AG04450 (cell line): ENCODE measurements at places on chromosomes 3 and 15.

GRCh38 chr15:90095521-90095959 lies 6.7 kb downstream of the IDH2 start:
- DNase-seq = no peak

GRCh38 chr3:26118165-26118564 lies 328.3 kb downstream of the OXSM start:
- no peak for DNase-seq

- DNase-seq = no peak
These were observed 464.9 kb downstream of the MFSD1 start for GRCh38 chr3:159266779-159267178.

DNA sequence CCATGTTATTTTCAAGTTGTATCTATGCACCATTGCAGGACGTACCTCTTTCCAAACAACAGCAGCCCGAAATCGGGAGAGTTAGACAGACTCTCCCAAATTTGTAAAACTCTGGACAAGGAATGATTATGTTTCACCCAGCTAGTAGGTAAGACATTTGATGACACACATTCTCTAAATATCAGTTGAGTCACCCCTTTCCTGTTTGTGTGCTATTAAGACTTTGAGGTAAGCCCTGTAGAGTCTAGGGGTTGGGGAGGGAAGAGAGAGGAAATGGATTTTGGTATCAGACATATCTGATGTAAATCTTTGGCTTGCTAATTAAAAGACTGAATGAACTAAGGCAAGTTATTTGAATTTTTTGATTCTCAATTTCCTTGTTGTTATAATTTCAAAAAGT lies 999.0 kb downstream of the TUSC7 start:
- no peak for DNase-seq

GRCh38 chr3:150194957-150195356 lies 213.1 kb upstream of the TSC22D2 start:
- DNase-seq = no peak

GRCh38 chr15:61753018-61753710 lies 307.1 kb downstream of the VPS13C start:
- DNase-seq = no peak

- no peak for DNase-seq
These were observed 289.4 kb downstream of the LSAMP start for GRCh38 chr3:116155841-116156240.

DNA sequence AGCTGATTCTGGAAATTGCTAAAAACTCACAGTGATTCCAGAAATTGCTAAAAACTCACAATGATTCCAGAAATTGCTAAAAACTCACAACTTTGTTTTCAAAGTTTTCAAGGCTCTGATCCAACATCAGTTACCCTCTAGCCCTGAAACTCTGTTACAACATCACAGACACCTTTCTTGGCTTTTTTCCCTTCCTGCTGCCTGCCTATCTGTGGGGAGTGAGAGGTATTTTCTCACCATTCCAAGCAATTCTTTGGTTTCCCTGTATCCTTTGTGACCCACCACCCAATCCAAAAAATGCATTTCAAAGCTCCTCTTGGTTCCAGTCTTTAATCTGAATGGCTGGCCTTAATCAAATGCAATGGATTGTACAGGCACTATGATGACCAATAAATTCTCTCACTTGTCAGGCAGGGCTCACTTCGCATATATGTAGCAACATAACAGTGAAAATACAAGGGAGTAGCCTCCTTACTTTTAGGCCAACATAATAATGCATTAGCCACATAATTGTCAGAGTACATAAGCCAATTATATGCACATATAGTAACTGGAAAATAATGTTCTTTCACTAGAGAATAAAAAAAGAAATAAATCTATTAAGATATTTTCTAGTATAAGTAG lies 1139.0 kb downstream of the ROBO2 start:
- DNase-seq = no peak

GRCh38 chr3:82354228-82354627 lies 592.8 kb upstream of the GBE1 start:
- DNase-seq = no peak

GRCh38 chr3:55596212-55596611 lies 109.1 kb upstream of the WNT5A start:
- no peak for DNase-seq

- DNase-seq = no peak
These were observed 283.2 kb upstream of the LMCD1 start for GRCh38 chr3:8218353-8218940.

DNA sequence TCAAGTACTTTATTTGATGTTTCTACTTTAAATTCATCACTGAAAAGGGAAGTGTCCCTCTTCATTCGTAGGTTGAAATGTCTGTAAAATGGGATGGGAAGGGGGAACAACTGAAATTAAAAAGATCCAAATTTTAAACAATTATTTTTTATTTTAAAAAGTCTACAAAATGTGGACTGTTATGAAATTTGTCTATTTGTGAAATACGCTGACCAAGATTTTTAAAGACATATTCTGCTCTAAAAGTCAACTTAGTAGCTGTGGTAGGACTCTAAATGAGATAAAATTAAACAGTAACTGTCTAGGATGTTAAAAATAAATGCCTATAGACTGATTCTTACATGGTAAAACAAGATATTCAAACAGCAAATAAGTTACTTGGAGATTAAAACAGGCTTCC lies 67.3 kb downstream of the ADAM10 start:
- no peak for DNase-seq

DNA sequence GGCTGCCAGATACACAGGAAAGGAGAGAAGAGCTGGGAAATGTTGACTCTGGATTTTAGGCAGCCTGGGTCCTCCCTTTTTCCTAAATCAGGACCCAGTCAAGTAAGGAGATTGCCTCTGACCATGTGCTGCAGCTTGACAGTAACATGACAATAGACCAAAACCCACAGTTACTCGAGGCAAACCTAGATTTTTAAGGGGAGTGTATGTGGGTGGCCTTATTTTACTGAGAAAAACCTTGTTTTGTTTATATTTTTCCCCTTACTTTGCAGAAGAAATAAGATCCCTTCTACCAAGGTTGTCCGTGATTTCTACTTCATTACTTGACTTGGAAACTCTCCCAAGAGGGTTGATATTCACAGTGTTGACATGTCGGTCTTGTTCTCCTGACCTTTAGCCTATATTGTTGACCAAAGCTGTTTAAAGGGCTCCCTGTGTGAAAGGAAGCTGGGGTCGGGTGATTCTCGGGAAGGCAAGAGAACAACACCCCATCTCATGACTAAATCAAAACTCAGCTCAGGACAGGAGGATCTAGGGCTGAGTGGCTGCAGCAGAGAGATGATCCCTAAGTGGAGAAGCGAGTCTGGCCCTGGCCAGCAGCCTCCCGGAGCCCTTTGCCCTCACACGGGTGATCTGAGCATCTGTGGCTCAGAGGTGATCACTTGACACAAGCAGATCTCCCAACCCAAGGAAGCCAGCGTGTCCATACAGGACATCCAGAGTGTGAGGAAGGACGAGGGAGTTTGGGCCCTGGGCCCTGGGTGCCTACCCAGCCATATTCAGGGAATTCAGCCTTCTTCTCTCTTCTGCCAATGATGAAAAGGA lies 31.0 kb upstream of the SLCO2A1 start:
- DNase-seq = no peak

DNA sequence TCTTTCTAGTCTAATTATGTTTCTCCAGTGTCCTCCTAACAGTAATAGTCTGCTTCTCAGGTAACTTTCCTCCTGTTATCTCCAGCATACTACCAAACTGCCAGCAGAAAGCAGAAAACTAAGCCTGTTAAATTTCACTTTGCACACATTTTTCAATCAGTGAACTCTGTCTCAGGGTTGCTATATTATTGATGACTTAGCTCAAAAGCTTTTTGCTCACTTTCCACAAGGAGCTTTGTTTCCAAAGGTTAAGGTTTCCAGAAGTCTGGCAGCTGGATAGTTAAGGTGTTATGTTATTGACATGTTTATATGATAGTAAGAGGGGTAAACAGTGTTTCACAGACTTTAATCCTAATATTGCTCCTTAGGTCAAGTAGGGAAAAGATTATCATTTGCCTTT lies 5.1 kb downstream of the TRPM7 start:
- no peak for DNase-seq

- DNase-seq = no peak
These were observed 10.4 kb upstream of the KCNAB1 start for GRCh38 chr3:156109989-156110388.

GRCh38 chr3:124126436-124127023 lies 134.6 kb upstream of the ROPN1 start:
- no peak for DNase-seq

GRCh38 chr3:27581852-27582251 lies 97.7 kb upstream of the SLC4A7 start:
- DNase-seq = no peak

GRCh38 chr3:123412811-123413604 lies 35.9 kb downstream of the ADCY5 start:
- DNase-seq = no peak

GRCh38 chr3:158097593-158098308 lies 8.5 kb downstream of the SHOX2 start:
- no peak for DNase-seq

- DNase-seq = no peak
These were observed 27.6 kb upstream of the RTP4 start for GRCh38 chr3:187340578-187340977.

DNA sequence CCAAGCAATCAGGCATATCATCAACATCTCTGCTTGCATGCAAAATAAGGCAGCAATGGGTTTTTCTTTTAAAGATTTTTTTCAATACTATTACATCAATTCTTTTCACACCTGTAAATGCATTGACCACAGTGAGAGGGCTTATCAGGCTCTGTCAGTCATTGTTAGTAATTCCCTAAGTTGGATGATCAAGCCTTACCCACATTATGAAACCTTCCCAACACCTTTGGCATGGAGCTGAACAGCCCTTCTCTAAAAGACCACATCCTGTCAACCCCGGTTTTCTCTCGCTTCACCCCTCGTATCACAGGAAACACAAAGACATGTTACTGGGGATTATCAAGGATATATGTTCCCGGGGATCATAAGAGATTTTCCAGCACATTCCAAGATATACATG lies 135.2 kb upstream of the SLC24A5 start:
- no peak for DNase-seq

DNA sequence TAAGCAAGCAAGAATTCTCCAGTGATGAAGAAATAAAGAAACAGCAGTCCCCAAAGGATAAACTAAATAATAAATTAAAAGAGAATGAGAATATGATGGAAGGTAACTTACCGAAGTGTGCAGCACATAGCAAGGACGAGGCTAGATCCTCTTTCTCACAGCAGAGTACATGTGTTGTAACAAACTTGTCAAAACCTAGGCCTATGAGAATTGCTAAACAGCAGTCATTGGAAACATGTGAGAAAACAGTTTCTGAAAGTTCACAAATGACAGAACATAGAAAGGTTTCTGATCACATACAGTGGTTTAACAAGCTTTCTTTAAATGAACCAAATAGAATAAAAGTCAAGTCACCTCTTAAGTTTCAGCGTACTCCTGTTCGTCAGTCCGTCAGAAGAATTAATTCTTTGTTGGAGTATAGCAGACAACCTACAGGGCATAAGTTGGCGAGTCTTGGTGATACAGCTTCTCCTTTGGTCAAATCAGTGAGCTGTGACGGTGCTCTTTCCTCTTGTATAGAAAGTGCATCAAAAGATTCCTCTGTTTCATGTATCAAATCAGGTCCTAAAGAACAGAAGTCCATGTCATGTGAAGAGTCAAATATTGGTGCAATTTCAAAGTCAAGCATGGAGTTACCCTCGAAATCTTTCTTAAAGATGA lies 4.5 kb upstream of the SCG5 start:
- DNase-seq = no peak

GRCh38 chr3:73115806-73116205 lies 54.3 kb downstream of the EBLN2 start:
- DNase-seq = no peak

- DNase-seq = peak; percentile 15
These were observed 42.2 kb downstream of the CLDN18 start for GRCh38 chr3:138051947-138052802.

DNA sequence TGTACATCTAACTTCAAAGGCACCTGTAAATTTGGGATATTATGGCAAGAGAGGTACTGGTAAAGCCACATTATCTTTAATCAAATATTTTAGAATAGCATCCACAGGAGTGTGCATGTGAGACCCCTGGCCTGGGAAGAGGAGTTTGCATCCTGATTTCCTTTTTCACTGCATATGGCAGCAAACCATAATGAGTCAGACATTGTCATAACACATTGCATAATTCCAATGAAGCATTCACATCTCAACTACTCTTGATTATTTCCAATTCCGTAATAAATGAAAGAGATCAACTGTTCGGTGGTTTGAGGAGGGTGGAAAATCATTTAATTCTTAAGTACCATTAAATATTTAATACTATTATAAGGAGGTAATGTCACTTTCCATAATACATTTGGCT lies 215.0 kb downstream of the MECOM start:
- DNase-seq = no peak

DNA sequence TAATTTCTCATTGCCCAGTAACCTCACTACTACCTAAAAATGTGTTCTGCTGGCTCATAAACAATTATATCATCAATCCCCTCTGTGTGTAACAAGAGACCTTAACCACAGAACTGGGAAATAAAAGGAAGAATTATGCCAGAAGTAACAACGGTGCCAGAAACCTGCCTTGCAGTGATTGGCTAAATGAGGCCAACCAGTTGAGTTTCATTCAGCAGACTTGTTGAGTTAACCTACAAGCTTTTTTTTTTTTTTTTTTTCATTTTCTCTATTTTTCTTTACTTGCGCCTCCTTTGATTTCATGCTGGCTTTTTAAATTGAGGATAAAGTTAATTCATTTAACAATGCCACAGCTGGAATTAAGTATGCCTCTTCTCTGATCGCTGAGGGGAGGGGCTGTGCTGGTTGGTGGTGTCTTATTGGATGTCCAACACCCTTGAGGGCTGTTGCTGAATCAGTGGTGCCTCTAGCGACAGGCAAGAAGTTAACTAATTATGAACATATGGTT lies 30.0 kb upstream of the GMNC start:
- no peak for DNase-seq

GRCh38 chr3:140933552-140933951 lies 8.1 kb upstream of the SLC25A36 start:
- DNase-seq = no peak

- DNase-seq = no peak
These were observed 33.6 kb downstream of the GPR176 start for GRCh38 chr15:39886418-39886817.

GRCh38 chr15:70768257-70768883 lies 5.0 kb upstream of the UACA start:
- DNase-seq = no peak
